ENCODE measurements at places on chromosomes 5 and 9.
A peak's percentile ranks its signal among the peaks of the same experiment; 100 is the strongest.

GRCh38 chr5:115565233-115565632 is 20.7 kb upstream of the FEM1C start:
- H3K27ac ChIP-seq = no peak overlapping the region
- H3K36me3 ChIP-seq = no peaks in the 10 kb centered on the region
- no peak overlapping the region for H3K4me3 ChIP-seq
- no peaks in the 10 kb centered on the region for H3K4me1 ChIP-seq
- DNase-seq = no peak
- no peaks in the 10 kb centered on the region for H3K27me3 ChIP-seq

- no peak for DNase-seq
- H3K27me3 ChIP-seq = peaks cover 8% of the 10 kb centered on the region
- H3K27ac ChIP-seq = no peak overlapping the region
- H3K4me3 ChIP-seq = no peak overlapping the region
- H3K36me3 ChIP-seq = no peaks in the 10 kb centered on the region
- H3K4me1 ChIP-seq = no peaks in the 10 kb centered on the region
Observed at GRCh38 chr5:81189875-81190498, 43.1 kb upstream of the CKMT2 start.

DNA sequence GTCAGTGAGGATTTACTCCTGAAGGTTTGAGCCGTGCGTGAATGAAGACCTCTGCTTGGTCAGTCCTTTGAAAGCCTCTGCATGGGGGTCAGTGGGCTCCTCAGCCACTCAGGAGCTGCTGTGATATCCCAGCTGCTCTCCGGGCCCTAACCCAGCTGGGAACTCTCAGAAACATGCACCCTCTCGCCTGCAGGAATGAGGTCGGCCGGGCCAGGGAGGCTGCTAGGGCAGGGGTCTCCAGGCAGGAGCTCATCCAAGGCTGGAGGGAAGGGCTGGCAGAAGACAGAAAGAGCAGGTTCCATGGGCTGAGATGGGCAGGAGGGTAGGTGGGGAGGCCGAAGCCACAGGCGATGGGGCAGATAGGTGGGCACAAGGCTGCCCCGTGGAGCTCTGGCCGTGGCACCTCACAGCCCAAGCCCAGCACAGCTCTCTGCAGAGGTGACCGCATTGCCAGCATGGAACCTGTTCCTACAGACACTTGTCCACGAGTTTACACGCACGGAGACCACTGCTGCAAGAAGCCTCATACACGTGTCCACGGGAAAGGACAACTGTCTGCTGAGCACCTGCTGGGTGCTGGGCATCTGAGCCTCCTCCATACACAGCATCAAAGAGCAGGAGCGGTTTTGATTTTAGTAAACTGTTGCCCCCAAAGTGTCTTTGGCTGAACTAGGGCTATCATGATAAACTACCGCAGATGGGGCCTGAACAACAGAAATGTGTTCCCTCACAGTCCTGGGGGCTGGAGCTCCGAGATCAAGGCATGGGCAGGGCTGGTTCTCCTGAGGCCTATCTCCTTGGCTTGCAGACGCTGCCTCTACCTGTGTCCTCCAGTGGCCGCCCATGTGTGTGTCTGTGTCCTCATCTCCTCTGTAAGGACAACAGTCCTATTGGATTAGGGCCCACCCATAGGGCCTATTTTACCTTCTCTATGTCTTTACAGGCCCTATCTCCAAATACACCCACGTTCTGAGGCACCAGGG is 85.2 kb upstream of the ADAMTS2 start:
- H3K27me3 ChIP-seq = no peaks in the 10 kb centered on the region
- no peaks in the 10 kb centered on the region for H3K4me1 ChIP-seq
- DNase-seq = no peak
- H3K27ac ChIP-seq = no peak overlapping the region
- H3K4me3 ChIP-seq = no peak overlapping the region

DNA sequence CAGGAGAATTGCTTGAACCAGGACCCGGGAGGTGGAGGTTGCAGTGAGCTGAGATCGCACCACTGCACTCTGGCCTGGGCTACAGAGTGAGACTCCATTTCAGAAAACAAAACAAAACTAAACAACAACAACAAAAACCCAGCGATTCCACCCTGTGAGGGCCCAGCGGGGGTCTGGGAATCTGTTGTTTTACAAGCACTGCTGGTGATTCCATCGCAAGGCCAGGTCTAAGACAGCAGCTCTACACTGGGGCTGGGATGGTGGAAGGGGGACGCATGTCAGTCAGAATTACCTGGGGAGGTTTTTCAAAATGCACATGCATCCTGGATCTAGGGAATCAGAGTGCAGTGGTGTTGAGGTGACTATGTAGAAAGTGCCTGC is 90.9 kb downstream of the ANKRD55 start:
- H3K27ac ChIP-seq = no peak overlapping the region
- H3K27me3 ChIP-seq = no peaks in the 10 kb centered on the region
- H3K36me3 ChIP-seq = no peaks in the 10 kb centered on the region
- H3K4me3 ChIP-seq = no peak overlapping the region
- H3K4me1 ChIP-seq = no peaks in the 10 kb centered on the region

DNA sequence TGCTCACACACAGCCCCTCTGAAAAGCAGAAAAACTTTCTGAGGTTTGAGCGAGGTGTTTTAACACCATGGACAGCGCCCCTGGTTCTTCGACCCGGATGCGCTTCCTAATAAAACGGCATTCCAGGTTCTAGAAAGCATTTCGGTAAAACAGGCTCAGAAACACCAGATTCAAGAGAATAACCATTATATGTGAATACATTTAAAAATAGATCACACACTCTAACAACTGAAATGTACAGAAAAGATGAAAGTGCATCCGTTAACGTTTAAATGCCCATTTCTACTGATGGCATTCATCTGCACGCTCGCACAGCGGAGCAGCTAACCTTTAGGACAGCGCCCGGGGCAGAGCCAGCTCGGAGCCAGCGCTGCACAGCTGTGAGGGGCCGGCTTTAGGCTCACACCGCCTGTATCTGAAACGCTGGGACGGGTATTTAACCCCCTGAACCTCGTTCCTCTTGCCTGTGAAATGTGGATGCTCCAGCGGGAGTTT is 26.3 kb upstream of the TENT4A start:
- no peak overlapping the region for H3K27ac ChIP-seq
- H3K4me1 ChIP-seq = no peaks in the 10 kb centered on the region
- no peaks in the 10 kb centered on the region for H3K36me3 ChIP-seq
- DNase-seq = peak; percentile 86

DNA sequence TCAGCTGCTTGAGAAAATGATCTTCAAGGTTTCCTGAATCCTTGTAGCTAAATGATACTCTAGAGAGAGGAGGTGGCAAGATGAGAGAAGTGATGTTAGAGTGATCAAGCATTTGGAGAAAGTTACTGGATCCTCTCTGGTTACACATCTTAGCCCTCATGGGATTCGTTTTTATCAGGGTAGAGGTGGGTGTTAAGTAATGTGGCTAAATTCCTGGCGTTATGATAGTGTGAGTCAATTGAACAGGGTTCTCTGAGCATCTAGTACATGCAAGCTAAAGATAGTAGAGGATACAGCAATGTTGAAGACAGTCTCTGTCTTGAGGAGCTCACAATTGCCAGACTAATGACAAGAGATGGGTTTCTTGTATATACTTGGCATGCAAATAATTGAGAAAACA is 123.7 kb downstream of the PSD2 start:
- no peaks in the 10 kb centered on the region for H3K36me3 ChIP-seq
- H3K27ac ChIP-seq = no peak overlapping the region
- peaks cover 44% of the 10 kb centered on the region for H3K27me3 ChIP-seq
- H3K4me1 ChIP-seq = no peaks in the 10 kb centered on the region
- no peak for DNase-seq

- peak overlapping the region; percentile 24 for H3K27ac ChIP-seq
- H3K4me1 ChIP-seq = peaks cover 53% of the 10 kb centered on the region
- no peaks in the 10 kb centered on the region for H3K36me3 ChIP-seq
- H3K27me3 ChIP-seq = no peaks in the 10 kb centered on the region
- peak; percentile 50 for DNase-seq
Observed at GRCh38 chr5:81391-82021, 10.5 kb upstream of the PLEKHG4B start.

DNA sequence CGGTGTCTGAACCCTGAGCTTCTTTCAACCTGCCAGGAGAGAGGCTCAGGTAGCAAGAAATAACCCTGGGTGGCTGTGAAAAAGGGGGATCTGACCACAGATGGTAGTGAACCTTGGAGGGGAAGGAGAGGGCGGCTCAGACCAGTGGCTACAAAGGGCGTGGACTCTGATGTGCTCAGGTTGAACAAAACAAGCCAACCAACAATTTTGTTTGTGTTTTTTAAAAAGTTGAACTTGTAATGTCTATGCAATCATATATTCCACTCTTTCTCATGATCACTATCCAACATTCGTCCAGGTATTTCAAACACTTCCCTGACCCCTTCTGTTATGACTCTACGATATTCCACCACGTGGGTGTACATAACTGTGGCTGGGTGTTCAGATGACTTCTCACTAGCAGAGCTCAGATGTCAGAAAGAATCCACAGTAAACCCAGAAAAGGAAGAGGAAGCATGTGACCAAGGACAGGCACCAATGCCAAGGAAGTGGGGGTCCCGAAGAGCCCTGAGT is 20.0 kb downstream of the PTPN3 start:
- no peak overlapping the region for H3K27ac ChIP-seq
- no peaks in the 10 kb centered on the region for H3K36me3 ChIP-seq
- H3K27me3 ChIP-seq = no peaks in the 10 kb centered on the region
- no peak for DNase-seq

DNA sequence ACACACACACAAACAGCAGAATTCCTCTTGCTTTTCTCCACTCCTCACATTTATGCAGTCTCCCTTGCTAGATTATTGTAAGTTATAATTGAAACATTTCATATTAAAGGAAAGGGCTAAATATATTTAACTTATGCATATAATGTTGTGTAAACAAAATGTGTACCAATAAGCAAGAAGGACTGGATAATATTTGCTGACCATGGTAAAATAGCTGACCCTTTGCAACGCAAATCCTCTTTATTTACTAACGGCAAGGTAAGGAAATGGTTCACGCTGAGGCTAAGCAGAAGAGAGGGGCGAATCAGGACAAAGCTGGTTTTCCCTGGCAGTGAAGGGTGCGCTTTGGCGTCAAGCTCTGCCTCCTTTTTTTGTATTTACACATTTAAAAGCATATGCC is 154.2 kb upstream of the IRX4 start:
- H3K36me3 ChIP-seq = no peaks in the 10 kb centered on the region
- H3K4me1 ChIP-seq = no peaks in the 10 kb centered on the region
- peaks cover 62% of the 10 kb centered on the region for H3K27me3 ChIP-seq
- no peak overlapping the region for H3K27ac ChIP-seq
- no peak overlapping the region for H3K4me3 ChIP-seq

DNA sequence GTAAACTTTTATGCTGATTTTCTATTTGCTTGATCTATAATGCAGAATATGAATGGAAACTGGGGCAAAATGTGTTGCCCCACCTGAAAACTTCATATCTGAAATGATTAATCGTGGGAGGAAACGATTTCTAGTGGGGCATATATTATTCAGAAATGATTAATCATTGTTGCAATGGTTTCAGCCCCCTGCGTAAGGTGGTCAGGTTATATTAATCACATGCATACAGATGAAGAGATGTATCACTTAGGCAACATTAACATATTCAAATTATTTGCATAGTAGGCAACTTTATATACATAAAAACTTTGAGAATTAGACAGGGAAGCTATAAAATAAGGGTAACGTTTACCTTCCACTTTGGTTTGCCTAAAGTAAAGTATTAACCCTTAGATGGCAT is 49.8 kb downstream of the LSM11 start:
- no peaks in the 10 kb centered on the region for H3K4me1 ChIP-seq
- H3K4me3 ChIP-seq = no peak overlapping the region
- no peak for DNase-seq
- H3K36me3 ChIP-seq = no peaks in the 10 kb centered on the region

- no peak for DNase-seq
- peaks cover 6% of the 10 kb centered on the region for H3K4me1 ChIP-seq
- H3K36me3 ChIP-seq = no peaks in the 10 kb centered on the region
- no peaks in the 10 kb centered on the region for H3K27me3 ChIP-seq
Observed at GRCh38 chr9:94018628-94019027, 63.5 kb upstream of the BARX1 start.

DNA sequence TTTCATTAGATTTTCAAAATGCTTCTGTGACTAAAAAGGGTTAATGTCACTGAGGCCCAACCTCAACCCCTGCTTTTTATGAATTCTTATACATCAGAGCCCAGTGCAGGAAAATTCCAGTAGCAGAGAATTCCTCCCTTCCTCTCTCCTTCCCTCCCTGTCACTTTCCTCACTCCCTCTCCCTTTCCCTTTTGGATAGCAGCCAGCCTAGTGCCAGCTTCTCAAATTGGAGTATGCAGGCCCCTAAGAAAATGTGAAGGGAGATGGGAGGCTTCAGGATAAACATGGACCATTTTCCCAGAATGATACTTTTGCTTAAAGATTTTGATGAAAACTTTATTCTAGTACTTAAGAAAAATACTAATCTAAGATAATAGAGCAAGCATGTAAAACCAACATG is 507.4 kb downstream of the KDM4C start:
- H3K27me3 ChIP-seq = no peaks in the 10 kb centered on the region
- no peak overlapping the region for H3K27ac ChIP-seq

DNA sequence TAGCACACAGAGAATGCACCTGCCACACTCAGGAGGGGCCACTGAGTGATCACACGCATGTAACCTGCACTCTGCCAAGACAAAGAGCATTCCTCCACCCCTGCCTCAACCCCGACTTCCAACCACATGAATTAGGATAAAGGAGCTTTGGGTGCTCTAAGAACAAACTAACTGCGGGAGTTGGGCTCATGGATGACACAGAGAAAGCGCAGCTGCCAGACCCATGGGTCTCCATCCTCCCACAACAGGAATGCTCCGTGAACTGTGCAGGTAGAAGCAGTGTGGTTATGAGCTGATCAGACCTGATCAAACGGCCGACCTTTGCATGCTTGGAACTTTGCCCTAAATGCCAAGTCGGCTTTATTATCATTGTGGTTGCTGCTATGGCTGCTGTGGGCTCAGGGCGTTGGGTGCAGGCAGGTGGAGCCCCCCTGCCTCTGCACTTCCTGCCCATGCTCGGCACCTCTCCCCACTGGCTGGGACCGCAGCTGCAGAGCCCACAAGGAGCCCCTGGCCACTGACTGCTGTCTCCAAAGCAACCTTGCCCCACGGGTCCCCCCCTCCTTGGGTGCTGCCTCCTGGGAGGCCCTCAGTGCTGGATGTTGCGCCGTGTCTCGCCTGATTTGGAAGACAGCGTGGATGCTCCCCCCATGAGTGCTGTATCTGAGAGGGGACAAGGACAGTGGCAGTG is 2.6 kb upstream of the SLC6A3 start:
- H3K4me1 ChIP-seq = peaks cover 8% of the 10 kb centered on the region
- DNase-seq = no peak
- H3K4me3 ChIP-seq = no peak overlapping the region
